ENCODE measurements at places on chromosomes 1 and 21. TPM values are rescaled to one million over a fixed set of nuclear protein-coding genes. Genes with fewer than 3 reads are reported as not detected.

The TMEM82 gene
- total RNA-seq, result not detected

- H3K4me3 ChIP-seq, result no peak overlapping the region
- no peak overlapping the region for H3K27ac ChIP-seq
- no peaks in the 10 kb centered on the region for H3K27me3 ChIP-seq
- DNase-seq, result no peak
- no peaks in the 10 kb centered on the region for H3K4me1 ChIP-seq
Measured at GRCh38 chr1:37878071-37878470, 18.7 kb upstream of the MTF1 start.

GRCh38 chr1:42657201-42657600, 1.0 kb upstream of the PPIH start:
- H3K27me3 ChIP-seq, result no peaks in the 10 kb centered on the region
- peaks cover 12% of the 10 kb centered on the region for H3K36me3 ChIP-seq
- H3K27ac ChIP-seq, result peak overlapping the region; percentile 76
- DNase-seq, result no peak

DNA sequence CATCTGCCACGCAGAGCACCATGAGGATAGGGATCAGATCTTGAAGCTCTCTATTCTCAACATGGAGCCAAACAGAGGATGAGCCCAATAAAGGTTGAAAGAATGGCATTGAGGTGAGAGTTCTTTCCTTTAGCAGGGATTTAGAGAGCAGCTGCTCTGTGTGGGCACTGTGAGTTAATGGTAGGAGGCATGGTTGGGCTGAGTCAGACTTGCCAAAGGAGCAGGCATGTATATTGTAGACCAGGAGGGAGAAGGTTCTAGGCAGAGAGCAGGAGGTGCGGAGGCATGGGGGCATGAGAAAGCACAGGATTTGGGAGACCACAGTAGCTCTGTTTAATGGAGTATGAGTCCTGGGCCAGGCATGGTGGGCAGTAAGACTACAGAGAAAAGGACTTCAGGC, 32.0 kb downstream of the TMEM53 start:
- DNase-seq, result no peak
- no peaks in the 10 kb centered on the region for H3K27me3 ChIP-seq
- H3K36me3 ChIP-seq, result peaks cover 10% of the 10 kb centered on the region
- peaks cover 4% of the 10 kb centered on the region for H3K4me1 ChIP-seq
- peak overlapping the region; percentile 1 for H3K27ac ChIP-seq

DNA sequence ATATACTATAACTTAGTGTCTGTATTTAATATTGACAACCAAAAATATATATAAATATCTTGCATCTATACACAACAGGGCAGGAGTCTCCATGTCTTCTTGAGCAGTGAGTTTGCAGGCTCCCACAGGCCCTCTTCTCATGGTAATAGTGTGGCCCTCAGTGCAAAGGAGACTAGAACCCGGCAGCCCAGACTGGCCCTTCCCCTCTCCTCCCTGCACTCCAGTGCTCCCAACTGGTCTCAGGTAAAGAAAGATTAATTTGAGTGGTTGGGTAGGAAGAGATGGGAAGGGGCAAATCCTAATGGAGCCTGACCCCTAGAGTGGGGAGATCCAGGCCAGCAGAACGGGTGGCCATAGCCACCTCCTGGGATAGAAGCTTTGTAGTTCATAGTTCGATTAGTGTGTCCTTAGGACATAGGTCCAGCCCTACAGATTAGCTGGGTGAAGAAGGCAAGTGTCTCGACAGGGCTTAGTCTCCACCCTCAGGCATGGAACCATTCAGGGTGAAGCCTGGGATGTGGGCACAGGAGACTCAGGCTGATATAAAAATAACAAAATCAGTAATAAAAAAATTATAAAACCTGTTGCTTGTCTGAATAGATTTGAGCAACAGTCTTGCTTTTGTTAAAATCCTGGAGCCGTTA, 32.3 kb downstream of the SLC2A1 start:
- H3K27me3 ChIP-seq, result peaks cover 12% of the 10 kb centered on the region
- no peak overlapping the region for H3K4me3 ChIP-seq
- H3K27ac ChIP-seq, result no peak overlapping the region
- H3K4me1 ChIP-seq, result peaks cover 41% of the 10 kb centered on the region
- H3K36me3 ChIP-seq, result peaks cover 40% of the 10 kb centered on the region

The MX2 gene
- not detected for total RNA-seq

- peaks cover 8% of the 10 kb centered on the region for H3K4me1 ChIP-seq
- H3K36me3 ChIP-seq, result no peaks in the 10 kb centered on the region
- H3K4me3 ChIP-seq, result no peak overlapping the region
- peaks cover 25% of the 10 kb centered on the region for H3K27me3 ChIP-seq
- no peak for DNase-seq
Measured at GRCh38 chr1:222787729-222788128, 27.1 kb upstream of the DISP1 start.

- no peaks in the 10 kb centered on the region for H3K27me3 ChIP-seq
- H3K4me3 ChIP-seq, result no peak overlapping the region
- DNase-seq, result no peak
- H3K36me3 ChIP-seq, result no peaks in the 10 kb centered on the region
- H3K27ac ChIP-seq, result no peak overlapping the region
- H3K4me1 ChIP-seq, result peaks cover 12% of the 10 kb centered on the region
Measured at GRCh38 chr1:199976496-199977144, 50.9 kb upstream of the NR5A2 start.
